ENCODE measurements at places on chromosomes 5 and 9.

DNA sequence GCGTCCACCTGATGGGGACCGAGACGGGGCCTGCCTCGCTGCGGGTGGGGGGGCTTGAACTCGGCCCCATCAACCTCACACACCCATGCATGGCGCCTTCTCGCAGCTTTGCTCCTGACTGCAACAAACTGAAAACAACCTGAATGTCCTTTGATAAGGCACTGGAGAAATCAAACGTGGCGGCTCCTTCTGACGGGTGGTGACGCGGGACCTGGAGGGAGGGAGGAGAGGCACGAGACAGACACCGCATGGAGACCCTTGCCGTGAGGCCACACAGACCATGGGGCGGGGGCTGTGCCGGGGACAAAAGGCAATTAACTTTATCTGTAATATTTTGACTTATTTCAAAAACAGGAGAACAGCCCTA lies 48.6 kb downstream of the NACC2 start:
- DNase-seq = no peak

- DNase-seq = no peak
Measured at GRCh38 chr5:161027763-161028162, 175.8 kb upstream of the ATP10B start.

- DNase-seq = no peak
Measured at GRCh38 chr9:75233011-75233410, 144.7 kb downstream of the OSTF1 start.

- DNase-seq = no peak
Measured at GRCh38 chr9:14733133-14733532, 10.6 kb upstream of the CER1 start.

- DNase-seq = no peak
Measured at GRCh38 chr5:113302120-113302519, 132.7 kb downstream of the TSSK1B start.

- DNase-seq = no peak
Measured at GRCh38 chr9:129465834-129466535, 154.9 kb downstream of the C9orf50 start.

- DNase-seq = no peak
Measured at GRCh38 chr9:91766315-91767069, 183.5 kb downstream of the ROR2 start.

- no peak for DNase-seq
Measured at GRCh38 chr5:173790177-173790719, 97.9 kb upstream of the CPEB4 start.

DNA sequence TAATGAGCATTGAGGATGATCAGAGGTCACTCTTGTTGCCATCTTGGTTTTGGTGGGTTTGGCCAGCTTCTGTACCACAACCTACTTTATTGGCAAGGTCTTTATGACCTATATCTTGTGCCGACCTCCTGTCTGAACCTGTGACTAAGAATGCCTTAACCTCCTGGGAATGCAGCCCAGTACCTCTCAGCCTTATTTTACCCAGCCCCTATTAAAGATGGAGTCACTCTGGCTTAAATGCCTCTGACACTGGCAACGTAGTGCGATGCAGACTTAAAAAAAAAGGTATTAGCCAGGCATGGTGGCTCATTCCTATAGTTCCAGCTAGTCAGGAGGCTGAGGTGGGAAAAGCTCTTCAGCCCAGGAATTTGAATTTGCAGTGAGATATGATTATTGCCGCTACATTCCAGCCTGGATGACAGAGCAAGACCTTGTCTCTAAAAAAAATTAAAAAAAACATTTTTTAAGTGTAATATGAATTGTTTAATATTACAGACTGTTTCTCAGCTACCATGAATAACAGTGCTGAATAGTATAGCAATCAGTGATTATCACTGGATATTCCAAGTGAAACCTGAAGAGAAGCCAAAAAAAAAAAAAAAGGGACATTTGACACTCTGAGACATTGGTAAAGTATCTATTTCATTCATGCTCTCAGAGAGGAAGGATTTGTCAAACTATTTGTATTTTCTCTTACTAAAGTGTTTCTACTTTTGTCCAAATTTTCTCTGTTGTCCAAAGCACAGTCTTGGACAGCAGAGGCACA lies 18.3 kb upstream of the STOM start:
- peak; percentile 23 for DNase-seq

DNA sequence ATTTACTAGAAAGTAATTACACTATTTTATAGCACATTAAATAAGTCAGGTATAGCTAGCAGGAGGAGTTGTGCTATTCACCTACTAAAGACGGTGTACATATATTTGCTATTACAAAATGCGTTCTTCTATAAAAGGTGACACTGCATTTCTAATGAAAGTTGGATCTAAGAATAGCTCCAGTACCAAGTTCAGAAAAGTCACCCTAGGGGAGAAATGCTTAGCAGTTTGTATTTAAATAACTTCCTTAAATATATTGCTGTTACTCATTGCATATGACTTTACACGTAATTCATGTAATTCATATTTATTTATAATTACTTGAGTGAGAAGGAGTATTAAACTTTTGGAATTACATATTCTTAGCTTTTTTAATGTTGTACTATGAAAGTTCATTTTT lies 7.0 kb upstream of the SUB1 start:
- DNase-seq = no peak

- DNase-seq = no peak
Measured at GRCh38 chr9:96505316-96505991, 55.5 kb downstream of the HABP4 start.

DNA sequence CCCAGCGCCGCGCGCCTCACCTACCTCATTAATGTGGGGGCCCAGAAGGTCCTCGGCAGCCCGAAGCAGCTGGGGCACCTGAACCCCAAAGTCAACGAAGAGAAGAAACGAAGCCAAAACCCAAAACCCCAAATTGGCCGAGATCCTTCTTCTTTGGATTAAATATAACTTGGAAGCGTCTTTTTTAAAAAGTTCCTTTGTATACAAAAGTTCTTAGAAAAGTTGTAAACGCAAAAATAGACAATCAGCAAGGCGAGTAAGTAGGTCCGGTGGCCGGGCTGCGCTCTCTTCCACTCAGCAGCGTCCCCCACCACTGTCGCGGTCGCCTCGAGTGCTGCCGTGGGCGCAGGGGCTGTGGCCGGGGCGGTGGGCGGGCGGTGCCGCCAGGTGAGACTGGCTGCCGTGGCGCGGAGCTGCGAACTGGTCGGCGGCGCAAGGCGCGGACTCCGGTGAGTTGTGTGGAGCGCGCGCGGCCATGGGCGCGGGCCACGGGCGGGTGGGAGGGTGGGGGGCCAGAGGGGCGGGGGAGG lies 360 bp downstream of the KLF4 start:
- no peak for DNase-seq

- DNase-seq = no peak
Measured at GRCh38 chr9:2599896-2600295, 21.7 kb upstream of the VLDLR start.

DNA sequence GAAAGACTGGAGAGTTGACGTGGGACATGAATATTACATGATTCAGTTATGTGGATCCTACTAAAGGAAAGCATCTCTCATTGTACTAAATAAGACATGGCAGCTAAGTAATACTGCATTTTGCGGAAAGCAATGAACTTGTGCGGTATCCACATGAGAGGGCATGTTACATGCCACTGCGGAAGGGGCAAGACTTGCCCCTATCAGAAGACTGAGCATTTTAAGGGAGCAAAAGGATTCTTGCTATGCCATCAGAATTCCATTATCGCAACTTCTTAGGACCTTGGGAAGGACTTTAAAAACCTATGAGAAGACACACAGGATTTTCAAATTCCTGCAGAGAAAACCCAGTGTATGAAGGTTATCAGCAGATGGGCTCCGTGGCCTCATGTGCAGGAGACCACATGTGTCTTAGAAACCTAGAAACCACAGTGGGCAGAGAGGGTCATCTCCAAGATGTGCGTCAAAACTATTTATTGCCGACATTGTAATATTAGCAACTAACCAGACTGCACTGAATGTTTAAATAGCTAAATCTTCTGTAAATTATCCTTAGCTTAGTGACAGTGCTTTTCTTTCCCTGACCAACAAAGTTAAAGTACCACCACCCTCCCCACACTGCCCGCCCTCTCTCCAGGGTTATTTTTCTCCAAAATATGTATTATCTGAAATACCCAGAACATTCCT lies 457.7 kb downstream of the ICE1 start:
- DNase-seq = no peak

DNA sequence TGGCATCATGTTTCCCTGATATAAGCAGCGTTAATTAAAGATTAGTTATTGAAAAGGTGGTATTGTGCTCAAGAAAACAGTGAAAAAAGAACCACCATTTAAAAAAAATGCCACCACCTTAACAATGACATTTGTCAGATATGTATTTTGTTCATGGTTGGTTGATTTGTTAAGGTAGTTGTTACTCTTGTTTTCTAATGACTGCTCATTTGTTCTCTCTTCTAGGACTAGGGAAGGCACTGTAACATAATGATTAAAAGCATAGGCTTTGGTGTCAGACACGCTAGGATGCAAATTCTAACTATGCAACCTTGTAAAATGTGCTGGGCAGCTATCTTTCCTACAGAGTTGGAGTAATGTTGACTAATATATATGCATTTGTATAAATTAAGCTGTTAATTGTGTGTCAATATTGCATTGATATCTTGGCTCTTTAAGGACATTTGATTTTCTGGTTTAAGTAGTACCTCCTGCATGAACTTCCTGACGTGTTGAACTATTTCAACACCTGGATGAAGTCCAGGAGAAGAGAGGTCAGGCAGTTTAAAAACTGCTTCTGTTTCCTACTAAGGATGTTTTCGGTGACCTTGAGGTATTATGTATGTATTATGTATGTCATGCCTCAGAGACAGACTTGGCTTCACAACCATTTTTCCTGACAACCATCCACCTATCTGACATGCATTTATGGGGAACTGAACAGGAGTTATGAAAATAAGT lies 77.8 kb downstream of the MUSK start:
- no peak for DNase-seq

- no peak for DNase-seq
Measured at GRCh38 chr5:89346573-89346972, 463.6 kb upstream of the MEF2C start.

GRCh38 chr5:139079991-139080610 lies 118.1 kb downstream of the SIL1 start:
- no peak for DNase-seq

DNA sequence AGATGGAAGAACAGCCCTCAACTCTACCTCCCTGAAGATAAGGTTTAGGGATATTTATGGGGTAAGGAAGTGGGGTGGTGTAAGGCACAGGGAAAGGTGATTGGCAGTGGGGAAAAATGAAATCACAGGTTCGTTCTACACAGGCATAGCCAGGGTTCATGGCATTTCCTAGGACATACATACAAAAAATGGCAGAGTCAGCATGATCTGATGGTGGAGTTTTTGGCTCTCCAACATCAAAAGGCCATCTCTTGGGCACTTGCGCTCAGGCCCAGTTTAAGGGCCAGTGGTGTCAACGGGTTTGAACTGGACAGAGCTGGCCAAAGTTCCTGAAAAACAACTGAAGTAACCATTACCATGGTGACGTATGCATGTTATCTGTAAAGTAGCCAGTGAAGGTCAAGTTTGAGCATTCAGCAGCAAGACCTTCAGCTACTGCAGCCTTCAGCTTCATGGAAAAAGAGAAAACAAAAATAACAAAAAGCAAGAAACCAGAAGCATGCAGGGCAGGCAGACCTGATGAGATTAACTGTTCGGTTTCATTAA lies 92.8 kb downstream of the SMARCA2 start:
- no peak for DNase-seq

GRCh38 chr9:11457825-11458790 lies 845.3 kb upstream of the PTPRD start:
- no peak for DNase-seq

GRCh38 chr5:156560002-156560401 lies 233.0 kb downstream of the SGCD start:
- DNase-seq = peak; percentile 23

DNA sequence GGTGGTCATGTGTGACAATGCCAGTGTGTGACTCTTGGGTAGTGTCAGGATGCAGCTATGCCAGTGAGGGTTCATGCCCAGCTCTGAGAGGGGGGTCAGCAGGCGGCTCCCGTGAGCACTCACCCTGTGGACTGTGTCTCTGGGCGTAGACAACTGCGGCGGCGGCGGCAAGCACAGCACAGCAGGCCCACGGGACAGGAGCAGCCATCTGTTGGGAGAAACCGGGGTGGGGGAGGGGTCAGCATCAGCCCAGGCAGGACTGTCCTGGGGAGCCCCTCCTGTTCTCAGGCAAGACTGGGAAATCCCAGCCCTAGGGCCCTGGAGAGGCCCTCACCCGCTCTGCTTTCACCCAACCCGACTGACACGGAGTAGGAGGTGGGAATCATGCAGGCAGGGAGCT lies 20.8 kb downstream of the CNTFR start:
- DNase-seq = no peak

- DNase-seq = no peak
Measured at GRCh38 chr5:74596927-74597326, 43.6 kb downstream of the ENC1 start.

DNA sequence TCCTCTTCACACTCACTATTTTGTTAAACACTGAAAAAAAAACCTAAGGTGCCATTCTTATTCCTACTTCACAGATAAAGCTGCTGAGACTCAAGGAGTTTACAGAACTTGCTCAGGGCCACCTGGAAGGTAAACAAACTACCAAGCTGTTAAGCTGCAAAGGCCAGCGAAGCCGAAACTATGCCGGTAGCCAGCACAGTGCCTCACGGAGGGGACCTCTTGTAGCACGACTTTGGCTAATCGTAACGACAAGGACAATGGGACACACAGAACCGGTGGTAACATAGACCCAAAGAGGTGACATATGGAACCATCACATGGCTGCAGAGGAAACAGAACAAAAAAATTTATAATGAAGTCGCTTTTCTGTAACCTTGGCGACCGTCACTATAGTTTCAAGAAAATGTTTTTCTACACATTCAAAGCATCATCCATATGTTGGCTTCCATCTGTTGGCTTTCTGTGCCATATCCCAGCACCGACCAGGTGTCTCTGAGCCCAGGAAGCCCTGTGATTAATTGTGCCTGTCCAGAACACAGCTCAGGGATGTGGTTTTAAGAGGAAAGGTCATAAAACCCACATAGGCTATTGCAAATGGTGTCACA lies 60.3 kb downstream of the S1PR3 start:
- DNase-seq = no peak

GRCh38 chr5:88693071-88693932 lies 189.7 kb downstream of the MEF2C start:
- no peak for DNase-seq

DNA sequence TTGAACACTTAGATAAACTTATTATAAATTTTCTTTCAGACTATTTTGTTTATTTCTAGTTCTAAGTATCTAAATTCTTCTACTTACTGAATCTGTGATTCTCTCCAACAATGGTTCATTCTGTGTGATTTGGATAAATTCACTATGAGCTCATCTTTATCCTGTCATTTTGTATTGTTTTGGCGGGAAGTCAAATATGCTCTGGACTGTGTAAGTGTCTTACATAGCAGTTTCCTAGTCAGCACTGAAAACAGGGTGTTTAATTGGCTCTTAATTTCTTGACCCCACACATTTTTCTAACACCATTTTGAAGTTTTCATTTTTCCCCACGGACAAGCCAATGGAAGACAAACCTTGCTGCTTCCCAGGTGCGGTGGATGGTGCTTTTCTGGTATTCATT lies 207.0 kb upstream of the ACO1 start:
- DNase-seq = no peak
